A549 treated with ZK216348 at 1 μM for 4 hours (cell line): ENCODE measurements at places on chromosomes 4 and X. TPM values are rescaled to one million over a fixed set of nuclear protein-coding genes. Genes with fewer than 3 reads are reported as not detected.

The PABPC1L2A gene
- total RNA-seq = not detected in 5 replicates

The GAGE12F gene
- not detected in 5 replicates for total RNA-seq

The CXCL10 gene
- 0.12 to 0.18 TPM in 2 of 5 replicates, not detected in the others for total RNA-seq

The CXCL3 gene
- total RNA-seq = 4.4 to 8.3 TPM (median 4.5 TPM) in 5 replicates

The FGF13 gene
- total RNA-seq = not detected in 5 replicates

The SLC49A3 gene
- total RNA-seq = 0.14 to 0.44 TPM (median 0.22 TPM) in 4 of 5 replicates, not detected in the other

The SERPINA7 gene
- not detected in 5 replicates for total RNA-seq

The BEX2 gene
- total RNA-seq = 6.3 to 14.1 TPM (median 8.3 TPM) in 5 replicates

The RPS6KA6 gene
- total RNA-seq = 3.1 to 7.4 TPM (median 5.7 TPM) in 5 replicates

The BRCC3 gene
- total RNA-seq = 22.7 to 31.6 TPM (median 25.2 TPM) in 5 replicates

The SSR4 gene
- 334 to 461 TPM (median 405 TPM) in 5 replicates for total RNA-seq

The CSAG3 gene
- total RNA-seq = not detected in 5 replicates

The AMER1 gene
- 2.1 to 3.3 TPM (median 2.6 TPM) in 5 replicates for total RNA-seq

The IGFBP7 gene
- total RNA-seq = 196 to 346 TPM (median 268 TPM) in 5 replicates

The SPIN2A gene
- 0.12 to 0.37 TPM (median 0.18 TPM) in 5 replicates for total RNA-seq

The HHIP gene
- total RNA-seq = 0.72 to 1.6 TPM (median 1.3 TPM) in 5 replicates

The TIGD4 gene
- 0.14 to 0.35 TPM (median 0.26 TPM) in 5 replicates for total RNA-seq

The NKX3-2 gene
- 0.09 to 0.18 TPM (median 0.12 TPM) in 5 replicates for total RNA-seq

The CLGN gene
- 3.4 to 8.1 TPM (median 5.3 TPM) in 5 replicates for total RNA-seq

The PCDH19 gene
- 0.02 to 0.06 TPM (median 0.04 TPM) in 3 of 5 replicates, not detected in the others for total RNA-seq

The OPHN1 gene
- 1.4 to 2.4 TPM (median 1.5 TPM) in 5 replicates for total RNA-seq

The CSAG2 gene
- not detected in 5 replicates for total RNA-seq

The SCML1 gene
- 4.0 to 7.1 TPM (median 5.3 TPM) in 5 replicates for total RNA-seq

The RASSF6 gene
- 0.50 to 1.2 TPM (median 0.80 TPM) in 5 replicates for total RNA-seq

The MAMLD1 gene
- total RNA-seq = 6.3 to 7.9 TPM (median 7.0 TPM) in 5 replicates

The SSX3 gene
- not detected in 5 replicates for total RNA-seq

The OPRPN gene
- not detected in 5 replicates for total RNA-seq

The KLKB1 gene
- not detected in 5 replicates for total RNA-seq

The GC gene
- total RNA-seq = not detected in 5 replicates

The ADGRG4 gene
- not detected in 5 replicates for total RNA-seq

The PIM2 gene
- 8.5 to 10.0 TPM (median 9.0 TPM) in 5 replicates for total RNA-seq
